Retinal pigment epithelial cell (primary cell): ENCODE measurements at places on chromosomes 11 and 22.

DNA sequence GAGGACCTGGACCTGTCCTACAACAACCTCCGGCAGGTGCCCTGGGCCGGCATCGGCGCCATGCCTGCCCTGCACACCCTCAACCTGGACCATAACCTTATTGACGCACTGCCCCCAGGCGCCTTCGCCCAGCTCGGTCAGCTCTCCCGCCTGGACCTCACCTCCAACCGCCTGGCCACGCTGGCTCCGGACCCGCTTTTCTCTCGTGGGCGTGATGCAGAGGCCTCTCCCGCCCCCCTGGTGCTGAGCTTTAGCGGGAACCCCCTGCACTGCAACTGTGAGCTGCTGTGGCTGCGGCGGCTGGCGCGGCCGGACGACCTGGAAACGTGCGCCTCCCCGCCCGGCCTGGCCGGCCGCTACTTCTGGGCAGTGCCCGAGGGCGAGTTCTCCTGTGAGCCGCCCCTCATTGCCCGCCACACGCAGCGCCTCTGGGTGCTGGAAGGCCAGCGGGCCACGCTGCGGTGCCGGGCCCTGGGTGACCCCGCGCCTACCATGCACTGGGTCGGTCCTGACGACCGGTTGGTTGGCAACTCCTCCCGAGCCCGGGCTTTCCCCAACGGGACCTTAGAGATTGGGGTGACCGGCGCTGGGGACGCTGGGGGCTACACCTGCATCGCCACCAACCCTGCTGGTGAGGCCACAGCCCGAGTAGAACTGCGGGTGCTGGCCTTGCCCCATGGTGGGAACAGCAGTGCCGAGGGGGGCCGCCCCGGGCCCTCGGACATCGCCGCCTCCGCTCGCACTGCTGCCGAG lies 1.5 kb downstream of the LRFN4 start:
- DNase-seq, result no peak

DNA sequence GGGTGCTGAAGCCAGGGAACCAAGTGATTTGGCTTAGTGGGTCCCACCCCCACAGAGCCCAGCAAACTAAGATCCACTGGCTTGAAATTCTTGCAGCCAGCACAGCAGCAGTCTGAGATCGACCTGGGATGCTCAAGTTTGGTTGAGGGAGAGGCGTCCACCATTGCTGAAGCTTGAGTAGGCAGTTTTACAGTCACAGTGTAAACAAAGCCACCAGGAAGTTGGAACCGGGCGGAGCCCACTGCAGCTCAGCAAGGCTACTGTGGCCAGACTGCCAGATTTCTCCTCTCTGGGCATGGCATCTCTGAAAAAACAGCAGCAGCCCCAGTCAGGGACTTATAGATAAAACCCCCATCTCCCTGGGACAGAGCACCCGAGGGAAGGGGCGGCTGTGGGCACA lies 424.1 kb upstream of the TENM4 start:
- DNase-seq, result no peak

- DNase-seq, result no peak
Observed at GRCh38 chr11:87035976-87036583, 1.7 kb upstream of the TMEM135 start.

DNA sequence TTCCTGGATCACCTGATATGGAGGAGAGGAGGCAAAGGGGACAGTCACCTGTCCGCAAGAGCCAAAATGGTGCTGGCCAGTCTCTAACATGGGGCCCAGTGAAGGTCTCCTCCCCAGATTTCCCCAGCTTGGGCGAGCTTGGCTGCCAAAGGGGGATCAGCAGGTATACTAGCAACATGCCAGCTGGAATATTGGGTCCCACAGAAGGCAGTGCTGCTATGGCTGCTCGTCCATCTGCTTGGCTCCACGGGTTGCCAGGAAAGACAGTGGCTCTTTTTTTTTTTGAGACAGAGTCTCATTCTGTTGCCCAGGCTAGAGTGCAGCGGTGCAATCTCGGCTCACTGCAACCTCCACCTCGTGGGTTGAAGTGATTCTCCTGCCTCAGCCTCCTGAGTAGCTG lies 12.7 kb upstream of the KAT5 start:
- DNase-seq, result no peak

DNA sequence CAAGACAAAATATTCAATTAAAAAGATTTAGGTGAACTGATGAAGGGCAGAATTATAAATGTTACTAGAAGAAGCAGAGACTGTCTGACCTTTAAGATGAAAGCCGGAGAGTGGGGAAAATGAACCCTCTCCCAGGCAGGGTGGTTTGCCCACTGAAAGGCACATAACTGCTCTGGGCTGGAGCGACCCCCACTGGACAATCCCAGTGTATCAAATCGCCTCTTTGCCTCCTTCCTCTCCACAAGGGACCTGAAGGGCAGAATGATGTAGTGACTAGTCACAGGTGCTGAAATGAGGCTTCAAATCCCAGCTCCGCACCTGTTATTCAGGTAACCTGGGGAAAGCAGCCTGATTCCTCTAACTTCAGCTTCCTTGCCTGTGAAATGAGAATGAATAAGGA lies 69.0 kb downstream of the EFCAB6 start:
- DNase-seq, result no peak

- no peak for DNase-seq
Observed at GRCh38 chr22:27937453-27937852, 18.4 kb upstream of the PITPNB start.

DNA sequence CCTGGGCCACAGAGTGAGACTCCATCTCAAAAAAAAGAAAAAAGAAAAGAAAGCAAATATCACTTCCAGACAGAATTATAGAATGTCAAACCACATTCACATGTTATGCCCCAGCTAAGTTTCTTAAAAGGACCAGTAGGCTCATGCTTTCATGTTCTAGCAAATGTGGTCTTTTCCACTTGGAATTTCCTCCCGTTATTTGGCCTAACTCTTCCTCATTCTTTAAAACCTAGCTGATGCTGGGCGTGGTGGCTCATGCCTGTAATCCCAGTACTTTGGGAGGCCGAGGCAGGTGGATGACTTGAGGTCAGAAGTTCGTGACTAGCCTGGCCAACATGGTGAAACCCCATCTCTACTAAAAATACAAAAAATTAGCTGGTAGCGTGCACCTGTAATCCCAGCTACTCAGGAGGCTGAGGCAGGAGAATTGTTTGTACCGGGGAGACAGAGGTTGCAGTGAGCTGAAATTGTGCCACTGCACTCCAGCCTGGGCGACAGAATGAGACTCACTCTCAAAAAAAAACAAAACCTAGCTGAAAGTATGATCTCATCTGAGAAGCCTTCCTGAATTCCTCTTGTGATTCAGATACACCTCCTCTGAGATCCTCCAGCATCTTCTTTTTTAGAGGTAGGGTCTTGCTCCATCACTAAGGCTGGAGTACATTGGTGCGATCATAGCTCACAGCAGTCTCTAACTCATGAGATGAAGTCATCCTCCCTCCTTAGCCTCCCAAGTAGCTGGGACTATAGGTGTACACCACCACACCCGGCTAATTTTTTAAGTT lies 50.4 kb downstream of the FCHSD2 start:
- no peak for DNase-seq

DNA sequence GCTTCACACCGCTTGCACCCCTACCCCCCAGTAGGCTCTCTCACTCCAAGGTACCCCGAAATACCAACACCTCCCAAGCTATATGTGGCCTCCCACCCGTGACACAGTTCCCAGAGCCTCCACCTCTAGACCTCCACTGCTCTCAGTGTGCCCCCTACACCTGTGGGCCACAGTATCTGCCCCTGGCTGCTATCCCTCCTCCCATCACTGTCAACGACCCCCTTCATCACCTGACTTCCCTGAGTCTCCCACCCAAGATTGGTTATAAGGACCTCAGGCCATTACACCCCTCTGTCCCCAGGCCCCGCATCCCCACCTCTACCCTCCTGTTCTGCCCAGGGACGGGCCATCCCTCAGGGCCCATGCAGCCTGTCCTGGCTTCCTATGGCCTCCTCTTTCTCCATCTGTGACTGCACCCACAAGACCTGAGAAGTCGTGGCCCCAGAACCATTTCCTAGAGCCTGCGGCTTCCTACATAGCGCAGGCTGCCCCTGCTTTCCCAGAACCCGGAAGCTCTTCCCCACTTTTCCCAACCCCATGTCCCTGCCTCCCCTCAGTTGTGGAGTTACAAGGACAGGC lies 734 bp downstream of the ACR start:
- DNase-seq, result no peak

- DNase-seq, result no peak
Observed at GRCh38 chr11:91272089-91272488, 952.5 kb upstream of the FAT3 start.
